ENCODE measurements at places on chromosomes 5 and 9. TPM values are rescaled to one million over a fixed set of nuclear protein-coding genes. Genes with fewer than 3 reads are reported as not detected.

The ACO1 gene
- 32.6 TPM for total RNA-seq

The C5orf52 gene
- total RNA-seq, result 1.7 TPM

- no peak for DNase-seq
Measured at GRCh38 chr5:3225201-3225960, 370.3 kb upstream of the IRX1 start.

DNA sequence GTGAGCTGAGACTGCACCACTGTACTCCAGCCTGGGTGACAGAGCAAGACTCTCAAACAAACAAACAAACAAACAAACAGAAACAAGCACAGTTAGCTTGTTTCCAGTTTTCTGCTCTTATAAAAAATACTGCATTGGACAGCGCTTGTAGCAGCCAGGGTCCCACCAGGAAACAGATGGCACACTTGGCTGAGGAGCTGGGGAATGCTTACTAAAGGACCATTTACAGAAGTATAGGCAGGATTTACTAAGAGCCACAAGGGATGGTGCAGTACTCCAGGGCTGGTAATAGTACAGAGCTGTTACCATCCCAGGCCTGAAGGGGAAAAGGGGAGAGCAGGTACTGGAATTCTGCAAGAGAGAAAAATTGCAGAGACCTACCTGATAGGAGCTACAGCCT, 5.2 kb upstream of the ANKS6 start:
- DNase-seq, result no peak

DNA sequence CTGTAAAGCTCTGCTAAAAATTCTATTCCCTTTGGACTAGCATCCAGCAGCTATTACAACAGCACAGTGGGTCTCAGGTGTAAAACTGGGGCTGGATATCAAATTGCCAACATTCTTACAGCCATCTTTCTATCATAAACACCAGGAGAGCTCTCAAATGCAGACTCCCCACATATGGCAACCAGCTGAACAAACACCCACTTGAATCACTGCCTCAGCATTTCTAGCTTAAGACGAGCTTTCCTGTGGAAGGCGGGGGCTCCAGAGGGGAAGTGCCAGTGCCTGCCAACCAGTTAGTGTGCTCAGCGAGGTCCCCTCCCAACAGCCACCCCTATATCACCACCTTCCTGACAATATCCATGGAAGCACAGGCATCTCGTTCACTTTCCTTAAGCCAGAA, 62.2 kb downstream of the IPPK start:
- no peak for DNase-seq
